ENCODE measurements at places on chromosomes 1 and 21.
A peak's percentile ranks its signal among the peaks of the same experiment; 100 is the strongest.

DNA sequence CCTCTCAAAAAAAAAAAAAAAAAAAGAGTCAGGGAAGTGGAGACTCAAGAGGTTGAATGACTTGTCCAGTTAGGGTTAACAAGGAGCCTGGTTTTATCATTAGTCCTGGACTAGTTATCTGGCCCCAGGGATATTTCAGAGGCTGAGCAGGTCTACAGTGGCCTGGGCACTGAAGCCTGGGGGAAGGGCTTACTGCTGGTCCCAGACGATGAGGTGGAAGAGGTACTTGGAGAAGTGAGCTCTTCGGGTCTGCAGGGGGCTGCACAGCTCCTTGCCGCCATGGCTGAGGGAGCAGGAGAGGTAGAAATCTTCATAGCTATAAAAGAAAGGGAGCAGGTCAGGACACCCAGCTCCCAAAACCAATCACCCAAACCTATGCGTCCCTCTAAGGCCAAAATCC is 40.1 kb downstream of the PIK3C2B start:
- no peak for DNase-seq

DNA sequence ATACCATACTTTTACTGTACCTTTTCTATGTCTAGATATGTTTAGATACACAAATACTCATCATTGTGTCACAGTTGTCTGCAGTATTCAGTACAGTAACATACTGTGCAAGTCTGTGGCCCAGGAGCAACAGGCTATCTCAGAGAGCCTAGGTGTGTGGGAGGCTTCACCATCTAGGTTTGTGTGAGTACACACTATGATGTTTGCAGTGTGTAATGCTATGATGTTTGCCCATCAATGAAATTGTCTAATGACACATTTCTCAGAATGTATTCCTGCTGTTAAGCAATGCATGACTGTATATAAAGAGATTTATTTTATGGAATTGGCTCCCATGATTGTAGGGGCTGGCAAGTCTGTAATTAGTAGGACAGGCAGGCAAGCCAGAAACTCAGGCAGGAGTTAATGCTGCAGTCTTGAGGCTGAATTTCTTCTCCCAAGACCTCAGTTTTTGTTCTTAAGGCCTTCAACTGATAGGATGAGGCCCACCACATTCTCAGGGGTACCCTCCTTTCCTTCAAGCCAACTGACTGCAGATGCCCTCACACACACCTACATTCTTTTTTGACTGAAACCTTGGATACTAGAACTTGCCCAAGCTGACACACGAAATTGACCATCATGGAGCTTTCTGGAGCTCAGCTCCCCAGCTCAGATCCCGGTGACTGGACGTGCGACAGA is 7.7 kb upstream of the AGTRAP start:
- DNase-seq, result no peak

GRCh38 chr1:89519779-89520358 is 4.8 kb upstream of the LRRC8B start:
- DNase-seq, result no peak

DNA sequence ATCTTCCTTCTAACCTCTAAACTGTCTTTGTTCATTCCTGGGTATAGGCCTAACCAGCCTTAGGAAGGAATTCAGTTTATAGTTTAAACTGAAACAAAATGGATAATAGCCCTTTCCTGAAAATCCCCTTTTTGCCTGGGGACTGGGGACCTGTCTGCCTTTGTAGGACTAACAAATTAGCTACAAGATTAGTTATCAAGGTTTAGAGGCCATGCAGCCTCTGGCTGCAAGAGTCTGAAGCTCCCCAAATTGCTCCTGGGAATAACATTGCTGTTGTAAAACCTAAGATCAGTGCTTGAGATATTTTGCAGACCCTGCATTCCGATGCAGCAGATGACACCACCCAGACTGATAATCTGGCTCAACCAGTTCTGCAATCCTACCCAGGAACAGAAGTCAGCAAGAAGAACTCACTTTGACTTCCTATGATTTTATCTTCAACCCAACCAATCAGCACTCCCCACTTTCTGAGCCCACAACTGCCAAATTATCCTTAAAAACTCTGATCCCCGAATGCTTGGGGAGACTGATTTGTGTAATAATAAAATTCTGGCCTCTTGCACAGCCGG is 96.6 kb upstream of the ETV3 start:
- no peak for DNase-seq

- DNase-seq, result no peak
Observed at GRCh38 chr1:159890390-159890789, 9.6 kb downstream of the CFAP45 start.

- no peak for DNase-seq
Observed at GRCh38 chr1:226424221-226425003, 16.5 kb upstream of the PARP1 start.

GRCh38 chr1:159008744-159009188 is 941 bp upstream of the IFI16 start:
- no peak for DNase-seq

- no peak for DNase-seq
Observed at GRCh38 chr1:205656236-205656635, 24.1 kb downstream of the SLC45A3 start.

GRCh38 chr1:236734141-236734765 is 48.0 kb downstream of the ACTN2 start:
- no peak for DNase-seq

GRCh38 chr1:198437332-198437731 is 103.1 kb downstream of the ATP6V1G3 start:
- DNase-seq, result no peak

GRCh38 chr1:170166518-170167180 is 20.9 kb downstream of the NTMT2 start:
- no peak for DNase-seq

GRCh38 chr1:83905315-83905907 is 93.5 kb downstream of the TTLL7 start:
- DNase-seq, result no peak

DNA sequence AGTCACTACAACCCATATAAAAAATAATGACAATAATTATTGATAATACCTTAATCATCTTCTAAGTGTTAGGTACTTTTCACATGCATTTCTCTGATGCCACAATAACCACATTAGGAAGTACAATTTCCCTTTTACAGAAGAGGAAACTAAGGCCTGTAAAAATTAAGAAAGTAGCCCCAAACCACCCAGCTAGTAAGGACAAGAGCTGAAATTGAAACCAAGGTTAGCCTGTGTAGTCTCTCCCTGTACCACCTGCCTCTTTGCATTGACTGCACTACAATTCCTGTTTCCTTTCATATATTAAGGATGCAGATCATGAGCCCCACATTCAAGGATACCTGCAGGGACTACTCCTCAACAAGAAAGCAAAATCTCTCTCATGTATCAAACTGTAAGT is 288.8 kb downstream of the GPATCH2 start:
- DNase-seq, result no peak

GRCh38 chr1:9079988-9080704 is 10.7 kb upstream of the SLC2A5 start:
- DNase-seq, result no peak

DNA sequence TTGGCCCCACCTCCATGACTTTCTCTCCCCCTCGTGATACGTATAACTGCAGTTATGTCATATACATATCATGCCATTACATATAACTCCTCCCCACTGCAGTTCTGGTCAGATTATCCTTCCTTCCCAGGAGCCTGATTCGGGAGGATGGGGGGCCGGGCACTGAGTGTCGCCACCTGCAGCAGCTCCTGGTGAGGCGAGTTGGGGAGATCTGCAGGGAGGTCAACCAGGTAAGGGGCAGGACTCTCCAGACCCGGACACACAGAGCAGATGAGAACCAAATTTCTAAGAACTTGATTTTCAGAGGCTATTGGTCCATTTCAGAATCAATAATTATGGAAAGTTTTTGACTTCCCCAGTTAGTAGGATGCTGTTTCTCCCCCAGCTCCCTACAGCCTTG is 19.5 kb downstream of the HYI start:
- DNase-seq, result no peak

DNA sequence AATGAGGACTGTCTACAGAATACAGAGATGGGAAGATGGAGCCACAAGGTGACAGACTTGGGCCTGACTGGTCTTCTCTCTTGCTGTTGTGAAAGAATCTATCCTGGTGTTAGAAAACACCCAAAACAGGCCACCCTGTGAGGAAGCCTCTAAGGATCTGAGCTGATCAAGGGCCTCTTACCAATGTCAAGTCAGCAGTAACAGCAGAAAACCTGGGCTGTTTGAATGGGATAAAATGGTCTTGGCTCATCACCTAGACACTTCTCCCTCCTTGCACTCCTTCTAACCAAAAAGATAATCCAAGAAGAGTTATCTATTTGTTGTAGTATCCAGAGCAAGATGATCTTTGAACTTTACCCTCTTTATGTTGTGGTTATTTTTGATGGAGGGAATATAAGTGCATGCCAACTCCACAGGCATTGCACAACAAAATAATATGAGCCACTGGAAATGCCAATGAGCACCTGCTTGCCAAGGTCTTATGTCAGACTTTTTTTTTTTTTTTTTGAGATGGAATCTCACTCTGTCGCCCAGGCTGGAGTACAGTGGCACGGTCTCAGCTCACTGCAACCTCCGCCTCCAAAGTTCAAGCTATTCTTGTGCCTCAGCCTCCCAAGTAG is 32.8 kb upstream of the ZNF281 start:
- no peak for DNase-seq

GRCh38 chr1:81158592-81158991 is 642.1 kb upstream of the ADGRL2 start:
- DNase-seq, result no peak

GRCh38 chr21:32463889-32464300 is 51.4 kb downstream of the EVA1C start:
- no peak for DNase-seq

GRCh38 chr1:155083865-155084721 is 5.5 kb downstream of the EFNA3 start:
- no peak for DNase-seq

GRCh38 chr1:71093938-71094337 is 13.1 kb upstream of the ZRANB2 start:
- DNase-seq, result no peak

DNA sequence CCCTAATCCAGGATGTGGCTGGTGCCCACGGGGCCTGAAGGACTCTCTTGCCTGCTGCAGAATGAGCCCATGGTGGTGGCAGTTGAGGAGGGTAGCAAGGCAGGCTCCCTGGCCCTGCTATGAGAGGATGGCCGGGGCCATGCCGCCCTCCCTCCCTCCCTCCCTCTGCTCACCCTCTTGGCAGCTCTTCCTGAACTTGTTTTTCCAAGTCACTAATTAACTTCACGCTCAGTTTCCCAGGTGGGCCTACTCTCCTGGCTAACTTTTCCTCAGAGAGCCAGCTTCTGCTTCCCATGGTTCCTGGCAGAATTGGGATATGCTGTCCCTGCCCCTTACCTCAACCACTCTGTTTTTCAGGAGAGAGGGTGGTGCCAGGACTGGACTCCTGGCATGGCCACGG is 10.2 kb downstream of the KCNC4 start:
- no peak for DNase-seq

GRCh38 chr1:226654668-226655055 is 84.4 kb downstream of the ITPKB start:
- DNase-seq, result peak; percentile 40

- no peak for DNase-seq
Observed at GRCh38 chr1:36984675-36985074, 49.6 kb downstream of the GRIK3 start.

DNA sequence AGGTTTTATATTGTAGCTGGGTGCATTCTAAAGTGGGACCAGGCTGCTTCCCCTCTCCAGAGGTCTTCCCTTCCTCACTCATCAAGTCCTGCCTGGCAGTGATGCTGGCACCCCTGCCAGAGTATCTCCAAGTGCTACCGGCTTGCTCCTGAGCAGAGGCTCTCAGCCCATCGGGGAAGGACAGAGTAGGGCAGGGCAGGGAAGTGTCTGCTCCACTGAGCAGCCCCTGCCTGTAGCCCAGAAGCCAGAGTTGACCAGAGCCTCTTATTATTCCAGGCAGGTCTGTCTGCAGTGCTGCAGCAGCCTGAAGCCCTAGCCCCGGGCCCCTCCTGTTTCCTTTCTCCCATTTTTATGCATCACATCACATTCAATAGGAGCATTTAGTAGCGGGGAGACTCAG is 51.1 kb downstream of the ATP2B4 start:
- no peak for DNase-seq

DNA sequence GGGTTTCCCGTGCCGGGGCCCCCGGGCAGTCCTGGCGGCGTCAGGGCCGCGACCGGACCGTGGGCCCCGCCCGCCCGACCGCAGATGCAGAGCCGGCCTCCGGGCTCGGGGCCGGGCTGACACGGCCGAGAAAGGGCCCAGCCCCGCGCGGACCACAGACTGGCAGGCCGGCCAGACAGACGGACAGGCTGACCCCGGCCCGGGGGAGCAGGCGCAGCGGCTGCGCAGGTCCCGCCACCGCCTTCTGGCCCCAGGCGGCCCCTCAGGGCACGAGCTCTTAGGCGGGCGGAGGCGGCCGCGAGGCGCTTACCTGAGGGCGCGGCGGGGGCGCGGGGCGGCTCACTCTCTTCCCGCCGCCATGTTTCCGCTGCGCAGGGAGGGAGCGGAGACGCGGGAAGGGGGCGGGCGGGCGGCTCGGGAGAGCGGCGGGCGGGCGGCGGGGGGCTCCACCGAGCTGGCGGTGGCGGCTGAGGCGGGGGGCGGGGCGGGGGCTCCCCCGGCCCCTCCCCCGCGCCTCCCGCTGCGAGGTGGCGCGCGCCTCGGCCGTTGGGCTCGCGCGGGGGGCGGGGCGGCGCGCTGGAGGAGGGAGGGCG is at the start of gene SCMH1:
Gene SCMH1, minus strand, starts transcription at position 558 of the 593 bp plus-strand sequence. CDS start 56,173 bp downstream, outside the sequence.
- DNase-seq, result peak; percentile 64

DNA sequence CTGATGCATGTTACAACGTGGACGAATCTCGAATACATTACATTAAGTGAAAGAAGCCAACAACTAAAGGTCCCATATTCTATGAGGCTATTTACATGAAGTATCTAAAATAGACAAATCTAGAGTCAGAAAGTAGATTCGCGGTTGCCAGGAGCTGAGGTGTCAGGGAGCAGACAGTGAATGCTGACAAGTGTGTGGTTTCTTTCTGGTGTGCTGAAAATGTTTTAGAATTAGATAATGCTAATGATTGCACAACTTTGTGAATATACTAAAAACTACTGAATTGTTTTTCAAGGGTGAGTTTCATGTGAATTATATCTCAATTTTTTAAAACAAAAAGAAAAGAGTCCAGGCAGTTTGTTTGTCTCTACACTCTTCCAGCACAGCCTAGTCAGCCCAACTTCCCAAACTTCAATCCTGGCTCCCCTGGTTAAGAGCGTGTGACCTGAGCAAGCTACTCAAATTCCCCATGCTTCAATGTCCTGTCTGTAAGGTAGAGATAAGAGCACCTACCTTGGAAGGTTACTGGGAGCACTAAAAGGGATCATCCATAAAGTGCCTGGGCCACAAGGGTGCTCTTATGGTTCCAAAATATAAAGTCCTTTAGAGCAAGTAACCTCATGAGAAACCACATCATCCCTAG is 20.9 kb downstream of the HLCS start:
- DNase-seq, result no peak

DNA sequence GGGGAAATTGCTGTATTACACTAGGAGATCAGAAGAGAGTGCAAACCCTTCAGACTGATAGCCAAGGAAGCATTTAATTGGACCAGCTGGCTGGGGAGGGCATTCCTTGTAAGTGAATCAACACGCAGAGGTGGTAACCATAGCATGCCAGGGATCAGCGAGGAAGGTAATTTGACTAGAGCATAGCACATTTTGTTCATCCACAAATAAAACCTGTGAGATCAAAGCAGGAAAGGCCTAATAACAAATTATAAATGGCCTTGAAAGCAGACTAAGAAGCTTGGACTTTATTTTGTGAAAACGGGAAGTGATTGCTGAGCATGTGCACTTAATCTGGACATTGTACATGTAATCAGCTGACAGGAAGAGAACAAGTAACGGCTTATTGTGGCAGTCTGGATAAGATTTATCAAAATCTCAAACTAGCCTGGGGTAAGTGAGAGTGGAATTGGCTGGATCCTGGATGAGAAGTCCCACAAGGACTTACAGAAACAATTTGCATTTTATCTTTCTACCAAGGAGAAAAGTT is 11.7 kb upstream of the CD55 start:
- DNase-seq, result no peak
